ENCODE measurements at places on chromosomes 5 and 9. TPM values are rescaled to one million over a fixed set of nuclear protein-coding genes. Genes with fewer than 3 reads are reported as not detected.

DBH gene
- not detected for total RNA-seq

IFNE gene
- total RNA-seq, result not detected

RAB3C gene
- total RNA-seq, result not detected

PCDHGA5 gene
- total RNA-seq, result 0.18 TPM

SEMA6A gene
- 0.42 TPM for total RNA-seq

PAEP gene
- total RNA-seq, result 0.51 TPM

MEF2C gene
- 64.5 TPM for total RNA-seq

GABBR2 gene
- total RNA-seq, result 0.47 TPM

PCDH12 gene
- total RNA-seq, result 0.04 TPM

CD14 gene
- 0.47 TPM for total RNA-seq

DDX31 gene
- 26.4 TPM for total RNA-seq

CIZ1 gene
- total RNA-seq, result 330 TPM

GARIN3 gene
- total RNA-seq, result not detected

PELO gene
- total RNA-seq, result 9.6 TPM

ZNF462 gene
- 0.20 TPM for total RNA-seq

SLCO6A1 gene
- not detected for total RNA-seq

IPPK gene
- total RNA-seq, result 11.1 TPM

PDCD1LG2 gene
- not detected for total RNA-seq

ZNF658 gene
- 0.98 TPM for total RNA-seq

PPP2R2B gene
- not detected for total RNA-seq

OR2K2 gene
- not detected for total RNA-seq

DIRAS2 gene
- total RNA-seq, result not detected

RFX3 gene
- total RNA-seq, result 4.9 TPM

PRDM9 gene
- 0.47 TPM for total RNA-seq

UAP1L1 gene
- 8.8 TPM for total RNA-seq

PCDHGB4 gene
- not detected for total RNA-seq

CYSRT1 gene
- 0.60 TPM for total RNA-seq

NR5A1 gene
- total RNA-seq, result 0.40 TPM

PLPPR1 gene
- total RNA-seq, result not detected
